ENCODE measurements at places on chromosomes 11 and 22.

- no peak for DNase-seq
Observed at GRCh38 chr11:68517121-68517741, 56.7 kb downstream of the PPP6R3 start.

- DNase-seq = no peak
Observed at GRCh38 chr11:47415949-47416472, 7.6 kb downstream of the SLC39A13 start.

DNA sequence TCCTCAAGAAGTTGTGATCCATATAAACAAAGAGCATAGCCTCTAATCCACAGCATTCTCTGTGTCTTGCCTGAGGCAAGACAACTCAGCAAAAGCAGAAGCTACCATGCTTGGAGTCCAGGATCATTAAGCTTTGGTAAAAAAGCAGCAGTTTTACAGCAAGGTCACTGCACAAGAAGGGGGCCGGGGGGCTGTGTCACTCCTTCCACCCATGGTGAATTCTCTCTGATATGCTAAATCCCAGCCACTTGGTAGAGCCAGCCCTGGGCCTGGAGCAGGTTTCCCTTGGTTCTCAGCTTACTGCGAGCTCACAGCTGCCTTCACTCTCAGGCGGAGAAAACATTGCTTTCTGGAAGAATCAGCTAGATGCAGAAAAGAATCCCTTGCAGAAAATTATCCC lies 144.7 kb downstream of the TENM4 start:
- DNase-seq = no peak

- no peak for DNase-seq
Observed at GRCh38 chr11:61797263-61797944, 4.7 kb downstream of the FEN1 start.

DNA sequence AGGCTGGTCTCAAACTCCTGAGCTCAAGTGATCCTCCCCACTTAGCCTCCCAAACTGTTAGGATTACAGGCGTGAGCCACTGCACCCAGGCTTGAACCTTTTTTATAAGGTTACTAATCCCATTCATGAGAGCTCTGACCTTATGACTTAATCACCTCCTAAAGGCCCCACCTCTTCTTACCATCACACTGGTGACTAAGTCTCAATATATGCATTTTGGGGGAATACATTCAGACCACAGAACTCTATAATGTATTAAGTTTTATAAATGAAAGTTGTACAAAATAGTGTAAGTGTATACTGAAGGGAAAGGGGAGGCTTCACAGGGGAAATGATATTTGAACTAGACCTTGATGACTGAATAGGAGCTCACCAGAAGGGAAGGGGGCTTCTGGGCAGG lies 28.4 kb upstream of the RBFOX2 start:
- DNase-seq = no peak

DNA sequence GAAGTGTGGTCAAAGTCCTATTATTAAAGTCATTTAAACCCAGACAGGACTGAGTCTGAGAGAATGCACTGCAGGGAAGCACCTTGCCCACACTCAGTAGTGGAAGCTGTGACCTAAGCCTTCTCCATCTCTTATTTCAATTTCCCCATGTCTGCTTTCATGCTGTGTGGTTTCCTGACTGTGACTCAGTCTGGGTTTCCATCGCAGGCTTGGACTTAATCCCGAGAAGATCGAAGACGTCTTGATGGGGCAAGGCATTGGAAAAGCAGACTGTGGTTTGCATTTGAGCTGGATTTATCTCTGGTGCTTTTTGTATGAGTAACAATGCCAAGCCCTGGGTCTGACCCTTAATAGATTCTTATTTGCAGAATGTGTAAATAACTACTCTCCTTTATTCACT lies 238.9 kb downstream of the NTM start:
- DNase-seq = no peak

DNA sequence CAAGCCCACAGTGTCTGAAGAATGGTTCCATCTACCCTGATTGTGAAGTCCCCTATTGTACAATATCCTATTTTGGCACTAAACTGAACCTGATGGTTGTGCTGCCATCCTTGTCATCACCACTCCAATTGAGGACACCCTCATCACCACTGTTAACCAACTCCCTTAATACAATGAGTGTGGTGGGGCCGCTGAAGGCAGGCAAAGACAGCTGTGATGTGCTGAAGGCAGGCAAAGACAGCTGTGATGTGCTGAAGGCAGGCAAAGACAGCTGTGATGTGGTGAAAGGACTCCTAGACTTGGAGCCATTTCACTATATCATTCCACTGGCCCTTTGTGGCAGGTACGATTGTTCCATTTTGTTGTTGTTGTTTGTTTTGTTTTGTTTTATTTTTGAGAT lies 481.6 kb downstream of the SOX6 start:
- DNase-seq = no peak

DNA sequence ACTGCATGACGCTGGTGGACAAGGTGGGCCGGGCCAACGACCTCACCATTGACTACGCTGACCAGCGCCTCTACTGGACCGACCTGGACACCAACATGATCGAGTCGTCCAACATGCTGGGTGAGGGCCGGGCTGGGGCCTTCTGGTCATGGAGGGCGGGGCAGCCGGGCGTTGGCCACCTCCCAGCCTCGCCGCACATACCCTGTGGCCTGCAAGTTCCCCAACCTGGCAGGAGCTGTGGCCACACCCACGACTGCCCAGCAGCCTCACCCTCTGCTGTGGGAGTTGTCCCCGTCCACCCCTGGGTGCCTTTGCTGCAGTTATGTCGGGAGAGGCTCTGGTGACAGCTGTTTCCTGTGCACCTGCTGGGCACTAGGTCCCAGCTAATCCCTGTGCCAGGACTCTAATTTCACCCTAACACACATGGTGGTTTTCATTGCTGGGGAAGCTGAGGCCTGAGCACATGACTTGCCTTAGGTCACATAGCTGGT lies 49.0 kb upstream of the PPP6R3 start:
- no peak for DNase-seq

GRCh38 chr11:104337273-104337672 lies 173.3 kb upstream of the PDGFD start:
- no peak for DNase-seq

DNA sequence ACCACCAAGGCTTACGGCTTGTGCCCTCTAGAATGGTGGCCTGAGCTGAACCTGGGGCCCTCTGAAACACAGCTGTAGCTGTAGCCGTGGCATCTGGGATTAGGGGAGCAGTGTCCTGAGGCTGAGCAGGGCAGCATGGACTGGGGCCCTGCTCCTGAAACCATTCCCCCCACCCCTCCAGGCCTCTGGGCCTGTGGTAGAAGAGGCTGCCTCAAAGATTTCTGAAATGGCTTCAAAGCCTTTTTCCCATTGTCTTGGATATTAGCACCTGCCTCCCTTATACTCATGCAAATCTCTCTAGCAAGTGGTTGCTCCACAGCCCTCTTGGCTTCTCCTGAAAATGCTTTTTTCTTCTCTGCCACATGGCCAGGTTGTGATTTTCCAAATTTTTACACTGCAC lies 106.9 kb downstream of the CTNND1 start:
- peak; percentile 47 for DNase-seq

- no peak for DNase-seq
Observed at GRCh38 chr11:9692691-9693090, 28.8 kb downstream of the SWAP70 start.

DNA sequence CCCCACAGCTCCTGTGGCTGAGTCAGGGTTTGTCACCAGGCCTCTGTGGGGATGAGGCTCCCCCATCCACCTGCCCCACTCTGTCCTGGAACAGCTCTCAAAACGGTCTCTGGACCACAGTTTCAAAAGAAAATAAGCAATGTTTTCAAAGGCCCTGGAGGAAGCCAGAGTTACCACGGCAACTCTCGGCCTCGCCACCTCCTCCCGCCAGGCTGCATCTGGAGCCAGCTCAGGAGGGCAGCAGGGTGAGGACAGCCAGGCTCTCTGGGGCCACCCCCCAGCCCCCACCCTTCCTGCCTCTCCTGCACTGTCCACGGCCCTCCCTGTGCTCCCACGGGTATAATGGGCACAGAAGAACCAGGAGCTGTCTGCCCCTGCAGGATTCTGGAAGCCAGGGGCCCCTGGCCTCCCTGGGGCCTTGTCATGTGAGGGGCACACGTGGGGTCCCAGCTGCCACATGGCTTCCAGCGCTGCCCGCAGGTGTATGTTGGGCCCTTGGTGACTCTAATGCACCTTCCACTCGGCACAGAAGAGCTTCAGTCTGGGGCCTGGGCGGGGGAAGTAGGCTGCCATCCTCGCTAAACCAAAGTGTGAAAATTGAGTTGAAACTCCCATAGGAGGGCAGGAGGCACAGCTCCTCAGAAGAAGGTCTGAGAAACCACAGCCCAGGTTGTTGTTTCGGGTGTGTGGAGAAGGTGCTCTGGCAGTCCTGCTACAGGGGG lies 10.3 kb downstream of the CD81 start:
- DNase-seq = no peak

- DNase-seq = no peak
Observed at GRCh38 chr22:23065069-23065451, 5.3 kb upstream of the GNAZ start.

DNA sequence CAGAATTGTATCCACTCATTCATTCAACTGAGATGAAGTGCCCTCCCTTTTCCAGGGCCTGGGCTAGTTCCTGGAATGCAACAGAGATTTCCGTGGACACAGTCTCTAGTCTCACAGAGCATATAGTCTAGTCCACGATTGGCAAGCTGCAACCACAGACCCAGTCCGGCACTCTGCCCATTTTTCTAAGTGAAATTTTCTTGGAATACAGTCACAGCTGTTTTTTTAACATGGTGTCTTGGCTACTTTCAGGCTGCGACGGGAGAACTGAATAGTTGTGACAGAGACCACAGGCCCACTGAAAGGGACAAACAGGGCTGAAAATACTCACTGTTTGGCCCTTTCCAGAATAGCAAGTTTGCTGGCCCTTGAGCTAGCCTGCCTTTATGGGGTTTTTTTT lies 29.2 kb downstream of the ALG12 start:
- no peak for DNase-seq

- DNase-seq = peak; percentile 13
Observed at GRCh38 chr11:68402355-68403031, 58.1 kb upstream of the PPP6R3 start.

DNA sequence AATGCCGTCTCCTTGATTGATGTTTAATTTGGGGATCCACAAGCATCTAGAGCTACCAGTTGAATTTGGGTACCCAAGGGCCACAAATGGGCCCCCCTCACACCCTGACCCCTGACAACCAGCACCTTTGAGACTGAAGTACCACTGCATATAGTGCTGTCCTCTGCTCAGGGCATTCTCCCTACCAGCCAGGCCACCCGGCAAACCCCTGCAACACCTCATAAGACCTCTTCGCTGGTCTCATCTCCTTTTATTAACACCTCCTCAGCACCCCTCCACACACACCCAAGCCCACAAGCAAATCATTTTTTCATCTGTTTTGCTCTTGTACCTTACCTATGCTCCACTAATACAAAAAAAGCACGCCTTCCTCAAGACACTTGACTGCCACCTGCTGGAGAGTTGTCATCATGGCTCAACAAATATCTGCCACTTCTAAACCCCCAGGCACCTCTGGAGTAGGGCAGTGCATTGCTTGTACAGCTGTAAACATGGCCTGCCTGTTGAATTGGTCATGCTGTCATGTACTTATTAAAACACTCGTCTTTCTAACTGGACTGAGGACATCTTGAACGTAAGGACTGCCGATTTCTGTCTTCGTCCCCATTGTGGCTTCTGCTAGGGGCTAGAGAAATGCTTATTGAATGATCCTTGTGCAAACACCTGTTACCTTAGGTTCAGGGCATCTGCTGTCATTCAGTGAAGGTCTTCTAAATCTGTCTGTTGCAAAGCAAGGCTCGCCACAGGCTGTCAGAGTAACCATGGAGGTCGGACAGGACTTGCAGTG lies 66.5 kb downstream of the BMAL1 start:
- DNase-seq = peak; percentile 35

DNA sequence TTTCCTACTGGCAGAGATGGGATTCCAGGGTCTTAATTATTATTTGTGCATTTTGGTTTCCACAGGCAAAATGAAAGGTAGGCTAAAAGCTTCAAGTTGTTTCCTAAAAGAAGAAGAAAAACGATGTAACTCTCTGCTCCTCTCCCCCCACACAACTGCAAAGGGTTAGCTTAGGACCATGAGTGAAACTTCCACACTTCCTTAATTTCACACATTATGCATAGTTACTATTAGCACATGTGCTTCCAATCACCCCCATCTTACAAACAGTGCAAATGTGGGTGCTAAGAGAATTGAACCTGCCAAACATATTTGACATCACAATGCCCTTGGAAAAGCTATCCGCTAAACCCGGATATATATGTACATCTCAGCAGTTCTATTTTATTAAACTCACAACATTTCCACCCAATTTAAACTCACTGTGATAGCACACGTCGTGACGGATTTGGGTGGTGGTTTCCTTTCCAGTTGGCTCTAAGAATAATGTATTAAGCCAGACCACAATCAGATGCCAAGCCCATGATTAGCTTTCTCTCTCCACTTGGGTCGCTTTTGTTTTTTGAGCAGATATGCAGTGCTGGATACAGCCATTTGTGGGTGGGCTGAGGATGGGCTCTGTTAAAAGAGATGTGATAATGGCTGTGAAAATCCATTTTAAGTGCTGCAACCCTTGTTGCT lies 245.0 kb upstream of the POU2AF2 start:
- DNase-seq = no peak

DNA sequence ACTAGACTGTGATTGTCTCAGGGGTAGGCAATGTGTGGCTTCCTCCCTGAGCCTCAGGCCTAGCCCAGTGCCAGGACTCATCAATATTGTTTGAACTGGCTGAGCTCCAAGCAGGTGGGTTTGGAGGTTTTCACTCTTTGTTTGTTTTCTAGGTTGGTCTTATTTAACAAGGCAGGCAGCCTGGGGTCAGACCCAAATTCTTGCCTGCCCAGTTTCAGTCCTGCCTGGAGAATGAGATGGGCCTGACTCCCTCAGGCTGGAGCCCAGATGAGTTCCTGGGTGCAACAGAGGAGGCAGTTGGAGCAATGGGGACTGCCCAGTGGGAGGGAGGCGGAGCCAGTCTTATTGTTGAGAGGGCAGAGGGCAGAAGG lies 28.3 kb upstream of the TP53I11 start:
- DNase-seq = no peak

- DNase-seq = no peak
Observed at GRCh38 chr22:23218867-23219251, 38.5 kb downstream of the BCR start.

- DNase-seq = no peak
Observed at GRCh38 chr11:41861838-41862237, 402.4 kb upstream of the LRRC4C start.

DNA sequence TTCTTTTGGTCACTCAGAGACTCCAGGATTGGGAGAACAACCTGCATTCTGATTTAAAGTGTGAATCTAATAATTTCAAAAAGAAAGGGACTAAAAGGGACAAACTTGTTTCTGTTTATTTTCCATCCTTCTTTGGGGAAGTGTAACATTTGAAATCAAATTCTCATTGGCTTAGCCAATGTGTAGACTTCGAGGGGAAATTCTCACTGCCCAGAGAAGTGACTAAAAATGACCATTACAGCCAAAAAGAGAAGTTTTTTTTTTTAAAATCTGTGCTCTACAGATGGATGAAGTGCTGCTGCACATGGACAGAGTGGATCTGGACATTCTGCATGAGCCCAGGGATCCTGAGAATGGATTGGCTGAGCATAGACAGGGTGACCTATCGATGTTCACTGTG lies 49.4 kb upstream of the ELF5 start:
- DNase-seq = no peak

GRCh38 chr11:114442536-114442935 lies 3.3 kb downstream of the REXO2 start:
- DNase-seq = no peak
